ENCODE measurements at places on chromosomes 7 and 10.

- DNase-seq = no peak
Observed at GRCh38 chr7:116024826-116025809, 5.4 kb downstream of the TFEC start.

GRCh38 chr7:4042402-4043045 lies 639.6 kb upstream of the FOXK1 start:
- no peak for DNase-seq

DNA sequence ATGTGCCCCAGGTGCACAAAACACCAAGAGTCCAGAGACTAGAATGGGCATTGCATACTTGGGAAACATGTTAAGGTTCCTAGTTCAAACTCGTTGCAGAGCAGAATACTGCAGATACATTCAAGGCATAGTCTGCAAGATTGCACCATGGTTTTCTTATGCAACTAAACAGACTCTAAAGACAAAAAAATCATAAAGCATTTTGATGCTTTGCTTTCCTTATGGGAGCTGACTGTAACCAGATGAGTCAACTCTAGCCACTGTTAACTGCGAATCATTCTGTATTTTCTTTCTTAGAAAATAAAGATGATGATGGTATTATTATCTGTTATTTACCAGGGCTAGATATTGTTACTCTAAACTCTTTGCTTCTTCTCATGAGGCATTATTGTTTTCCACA lies 19.7 kb downstream of the TRUB1 start:
- DNase-seq = no peak

DNA sequence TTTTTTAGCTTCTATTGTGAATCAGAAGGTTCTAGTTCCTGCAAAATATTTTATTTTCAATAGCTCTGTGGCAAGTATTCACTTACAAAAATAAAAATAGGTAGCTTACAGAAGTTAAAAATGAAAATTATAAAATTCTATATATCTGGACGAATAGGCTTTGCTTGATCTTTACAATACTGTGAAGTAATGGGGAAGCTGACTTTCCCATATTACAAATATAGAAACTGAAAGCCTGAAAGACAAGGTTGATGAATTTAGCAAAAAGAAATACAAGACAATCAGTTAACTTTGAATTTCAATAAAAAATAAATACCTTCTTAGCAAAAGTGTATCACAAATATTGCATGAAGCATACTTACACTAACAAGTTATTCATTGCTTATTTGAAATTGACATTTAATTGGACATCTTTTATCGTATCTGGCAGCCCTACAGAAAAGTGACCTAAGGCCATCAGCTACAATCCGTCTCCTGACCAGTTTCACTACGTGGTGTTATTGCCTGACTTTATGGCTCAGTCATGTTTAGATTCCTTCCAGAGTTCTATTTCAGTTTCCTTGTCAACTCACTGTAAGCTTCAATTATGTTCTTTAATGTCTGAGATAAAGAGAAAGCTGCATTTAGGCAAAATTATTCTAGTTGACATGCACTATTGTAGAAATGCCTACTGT lies 310.5 kb upstream of the HGF start:
- DNase-seq = no peak

GRCh38 chr10:79125092-79125491 lies 56.3 kb downstream of the ZMIZ1 start:
- no peak for DNase-seq

All from T-cell (primary cell).